ENCODE measurements at places on chromosomes 2 and 18. TPM values are rescaled to one million over a fixed set of nuclear protein-coding genes. Genes with fewer than 3 reads are reported as not detected.

AQP12A gene
- not detected for total RNA-seq

CAPN14 gene
- total RNA-seq: 0.98 TPM

PLCD4 gene
- total RNA-seq: 3.0 TPM

MAP3K19 gene
- not detected for total RNA-seq

TMEM198 gene
- total RNA-seq: 4.2 TPM

C1QL2 gene
- not detected for total RNA-seq

UBE2E3 gene
- total RNA-seq: 57.1 TPM

C2orf76 gene
- 1.7 TPM for total RNA-seq

KIF1A gene
- total RNA-seq: 5.6 TPM

PROKR1 gene
- total RNA-seq: not detected

RFTN2 gene
- total RNA-seq: 2.3 TPM

HTR2B gene
- total RNA-seq: not detected

CCDC74B gene
- 21.1 TPM for total RNA-seq

LRP2 gene
- 0.24 TPM for total RNA-seq

PDE1A gene
- total RNA-seq: not detected

EML6 gene
- total RNA-seq: 2.7 TPM

ALK gene
- total RNA-seq: 0.34 TPM

PELI1 gene
- 7.7 TPM for total RNA-seq

SOCS6 gene
- 18.4 TPM for total RNA-seq

CYTIP gene
- not detected for total RNA-seq

KDM3A gene
- 53.5 TPM for total RNA-seq

TCF23 gene
- total RNA-seq: not detected

COLEC11 gene
- not detected for total RNA-seq

LIMS3 gene
- total RNA-seq: not detected

CPO gene
- not detected for total RNA-seq

CNOT11 gene
- total RNA-seq: 18.7 TPM

CTLA4 gene
- total RNA-seq: 2.7 TPM

VRK2 gene
- total RNA-seq: 23.6 TPM

CCDC85A gene
- not detected for total RNA-seq

NEU2 gene
- not detected for total RNA-seq

UNC80 gene
- total RNA-seq: 0.32 TPM

SERPINB12 gene
- not detected for total RNA-seq

TMEM247 gene
- not detected for total RNA-seq

PRADC1 gene
- 17.7 TPM for total RNA-seq

DNER gene
- 0.98 TPM for total RNA-seq
